Ammon's horn (tissue), 1 donor: ENCODE measurements at places on chromosomes 7 and 10.

- no peak for DNase-seq
Measured at GRCh38 chr10:70759781-70760180, 25.4 kb downstream of the TBATA start.

DNA sequence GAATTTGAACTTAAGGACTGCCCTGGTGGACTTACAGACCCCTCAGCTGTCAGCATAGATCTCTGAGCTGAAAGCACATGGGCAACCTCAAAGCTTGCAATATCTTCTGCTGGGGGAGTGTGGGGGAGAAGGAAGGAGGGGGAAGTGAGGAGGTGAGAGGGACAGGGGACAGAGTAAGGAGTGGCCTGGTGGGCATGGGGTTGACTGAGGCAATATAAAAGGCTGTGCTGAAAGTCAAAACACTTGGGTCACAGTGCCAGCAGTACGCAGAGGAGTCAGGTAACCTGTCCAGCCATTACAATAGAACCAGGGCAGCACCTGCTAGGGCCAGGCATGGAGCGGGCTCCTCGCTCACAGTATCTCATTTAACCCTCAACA is 43.2 kb downstream of the PPP1R3C start:
- no peak for DNase-seq

- DNase-seq = no peak
Measured at GRCh38 chr7:92725161-92725925, 111.0 kb downstream of the CDK6 start.

GRCh38 chr10:35789996-35790395 is 147.9 kb upstream of the FZD8 start:
- DNase-seq = no peak

DNA sequence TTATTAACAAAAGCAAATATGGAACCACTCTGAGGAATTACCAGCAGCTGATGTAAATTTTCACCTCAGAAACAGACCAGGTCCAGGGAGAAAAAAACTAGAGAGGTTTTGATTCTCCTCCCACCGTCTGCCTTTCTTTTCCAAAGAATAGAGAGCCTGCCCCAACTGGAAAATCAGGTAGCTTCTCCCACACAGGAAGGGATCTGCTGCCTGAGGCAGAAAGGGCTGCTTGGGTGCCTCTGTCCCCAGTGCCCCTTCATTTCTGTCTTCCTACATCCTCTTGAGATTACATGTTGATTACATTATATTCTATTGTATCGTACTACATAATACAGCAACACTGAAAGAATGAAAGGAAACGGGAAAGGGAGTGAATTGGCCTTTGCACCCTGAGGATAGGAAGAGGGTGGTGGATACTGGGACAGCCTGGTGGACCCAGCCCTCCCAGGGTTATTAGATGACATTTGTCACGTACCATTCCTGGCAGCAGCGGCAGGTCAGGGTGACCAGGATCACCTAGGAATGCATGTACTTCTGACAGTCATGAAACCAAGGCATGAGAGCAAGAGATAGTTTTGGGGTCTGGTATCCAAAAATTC is 8.9 kb downstream of the ST8SIA6 start:
- no peak for DNase-seq

- DNase-seq = no peak
Measured at GRCh38 chr7:17036584-17036983, 154.8 kb upstream of the AGR3 start.

DNA sequence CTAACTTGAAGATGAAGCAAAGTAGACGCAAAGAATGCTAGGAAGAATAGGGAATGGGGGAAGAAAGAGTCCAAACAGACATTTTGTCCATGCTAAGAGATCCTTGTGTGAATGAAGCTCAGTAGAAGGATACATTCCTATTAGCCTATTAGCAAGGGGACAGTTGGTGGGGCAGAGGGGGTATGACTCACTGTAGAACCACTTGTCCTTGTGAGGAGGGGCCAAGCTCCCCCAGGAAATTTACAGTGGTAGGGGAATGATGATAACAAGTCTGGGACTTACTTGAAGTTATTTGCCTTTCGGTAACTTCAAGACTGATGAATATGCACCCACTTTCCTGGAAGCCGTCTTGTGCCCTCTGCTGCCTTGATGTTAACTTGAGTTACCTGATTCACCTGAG is 17.2 kb upstream of the SYPL1 start:
- no peak for DNase-seq

DNA sequence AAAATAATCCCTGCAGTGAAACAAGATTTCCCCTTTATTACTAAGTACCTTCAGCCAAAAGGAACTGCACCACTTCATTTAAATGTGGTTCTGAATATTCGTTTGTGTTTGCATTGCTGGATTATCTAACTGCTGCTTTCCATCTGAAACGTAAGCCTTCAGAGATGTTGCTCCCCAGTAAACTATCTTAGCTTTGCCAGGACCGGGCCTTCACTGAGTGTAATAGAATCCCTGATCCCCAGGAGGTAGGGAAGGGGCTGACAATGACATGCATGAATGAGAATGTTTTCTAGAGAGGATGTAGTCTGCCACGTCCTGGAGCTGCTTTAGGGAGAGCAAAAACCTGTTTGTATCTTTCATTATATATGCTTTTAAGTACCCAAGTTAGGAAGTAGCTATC is 19.5 kb upstream of the INSYN2A start:
- DNase-seq = no peak

DNA sequence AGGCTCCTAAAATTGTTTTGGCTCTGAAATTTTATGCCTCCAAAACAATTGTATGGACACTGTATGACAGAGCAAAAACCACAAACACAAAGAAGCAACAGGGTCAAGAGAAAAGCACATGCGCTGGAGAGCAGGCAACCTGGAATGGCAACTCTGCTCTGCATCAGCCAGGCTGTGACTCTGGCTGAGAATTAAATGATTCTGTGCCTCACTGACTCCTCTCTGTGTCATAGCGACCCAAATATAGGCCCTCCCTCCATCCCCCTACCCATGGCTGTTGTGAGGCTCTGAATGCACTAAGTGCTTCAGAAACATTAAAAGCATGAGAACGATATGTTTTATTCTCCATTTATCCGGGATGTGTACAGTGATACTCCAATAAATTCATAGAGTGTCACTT is 24.9 kb upstream of the NEBL start:
- DNase-seq = no peak

- DNase-seq = peak; percentile 59
Measured at GRCh38 chr7:6392712-6393666, 54.8 kb downstream of the DAGLB start.

- no peak for DNase-seq
Measured at GRCh38 chr10:88401671-88402347, 181.3 kb downstream of the RNLS start.

GRCh38 chr7:73521636-73522104 is 423 bp downstream of the BAZ1B start:
- DNase-seq = no peak

- DNase-seq = no peak
Measured at GRCh38 chr10:65793738-65794425, 1132.0 kb upstream of the LRRTM3 start.

DNA sequence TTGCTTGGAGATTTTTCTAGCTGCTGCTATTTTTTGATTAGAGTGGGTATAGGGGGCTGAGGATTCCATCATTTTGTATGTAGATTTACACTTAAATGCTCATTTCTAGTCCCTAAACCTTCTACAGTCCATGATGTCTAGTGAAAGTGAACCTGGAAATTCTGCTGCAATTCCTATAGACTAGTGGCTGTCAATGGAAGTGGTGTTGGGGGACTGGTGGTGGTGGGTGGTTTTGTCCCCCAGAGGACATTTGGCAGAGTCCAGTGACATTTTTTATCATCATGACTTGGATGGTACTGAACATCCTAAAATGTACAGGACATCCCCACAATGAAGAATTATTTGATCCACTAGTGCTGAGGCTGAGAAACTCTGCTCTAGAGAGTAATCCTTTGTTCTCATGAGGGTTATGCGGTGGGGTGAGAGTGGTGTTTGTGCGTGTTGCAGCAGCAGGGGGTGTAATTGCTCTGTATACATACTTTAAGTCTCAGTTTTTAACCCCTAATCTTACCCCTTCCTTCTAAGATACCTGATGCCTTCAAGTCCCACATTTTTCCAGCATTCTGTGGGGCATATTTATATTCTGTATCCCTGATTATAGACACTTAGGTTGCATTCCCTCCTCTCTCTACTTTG is 35.0 kb downstream of the KIF11 start:
- no peak for DNase-seq

DNA sequence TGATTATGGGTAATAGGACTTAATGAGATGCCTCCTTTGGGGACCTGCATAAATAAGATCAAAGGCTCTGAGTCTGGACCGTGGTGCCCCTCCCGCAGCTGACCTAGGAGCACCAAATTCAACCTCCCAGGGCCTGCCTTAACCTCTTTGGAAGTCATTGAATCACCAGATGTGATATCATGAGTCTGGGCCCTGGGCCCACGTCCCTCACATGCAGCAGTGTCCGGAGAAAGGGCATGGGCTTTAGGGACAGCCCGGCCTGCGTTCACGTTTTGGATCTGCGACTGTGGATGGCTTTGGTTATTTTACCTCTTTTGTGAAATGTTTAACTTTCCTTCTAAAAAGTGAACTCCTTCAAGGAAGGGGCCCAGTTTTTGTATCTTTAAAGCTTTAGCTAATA is 220.0 kb upstream of the KLF6 start:
- no peak for DNase-seq

DNA sequence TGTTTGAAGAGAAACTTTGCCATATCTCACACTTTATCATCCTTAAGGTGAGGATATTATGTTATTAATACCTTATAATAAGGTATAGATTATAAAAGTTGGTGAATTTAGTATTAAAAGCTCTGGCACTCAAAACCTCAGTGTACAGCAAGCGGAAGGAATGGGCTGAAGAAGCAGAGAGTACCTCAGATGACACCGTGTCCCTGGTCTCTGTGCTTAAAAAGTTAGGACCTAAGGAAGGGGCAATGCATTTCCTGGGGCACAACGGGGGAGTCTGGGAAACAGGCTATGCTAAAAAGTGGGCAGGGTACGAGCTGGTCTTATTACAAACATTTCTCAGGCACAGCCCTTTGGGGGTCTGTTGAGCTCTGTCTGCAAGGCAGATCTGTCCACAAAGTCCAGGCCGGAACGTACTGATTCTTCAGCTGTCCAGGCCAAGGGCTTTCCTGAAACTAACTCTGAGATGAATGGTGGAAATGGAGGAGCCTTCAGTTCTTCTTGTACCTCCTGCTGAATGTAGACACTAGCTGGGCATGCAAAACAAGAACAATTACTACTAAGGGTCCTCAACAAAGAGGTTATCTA is 202.7 kb downstream of the POM121L12 start:
- DNase-seq = no peak

DNA sequence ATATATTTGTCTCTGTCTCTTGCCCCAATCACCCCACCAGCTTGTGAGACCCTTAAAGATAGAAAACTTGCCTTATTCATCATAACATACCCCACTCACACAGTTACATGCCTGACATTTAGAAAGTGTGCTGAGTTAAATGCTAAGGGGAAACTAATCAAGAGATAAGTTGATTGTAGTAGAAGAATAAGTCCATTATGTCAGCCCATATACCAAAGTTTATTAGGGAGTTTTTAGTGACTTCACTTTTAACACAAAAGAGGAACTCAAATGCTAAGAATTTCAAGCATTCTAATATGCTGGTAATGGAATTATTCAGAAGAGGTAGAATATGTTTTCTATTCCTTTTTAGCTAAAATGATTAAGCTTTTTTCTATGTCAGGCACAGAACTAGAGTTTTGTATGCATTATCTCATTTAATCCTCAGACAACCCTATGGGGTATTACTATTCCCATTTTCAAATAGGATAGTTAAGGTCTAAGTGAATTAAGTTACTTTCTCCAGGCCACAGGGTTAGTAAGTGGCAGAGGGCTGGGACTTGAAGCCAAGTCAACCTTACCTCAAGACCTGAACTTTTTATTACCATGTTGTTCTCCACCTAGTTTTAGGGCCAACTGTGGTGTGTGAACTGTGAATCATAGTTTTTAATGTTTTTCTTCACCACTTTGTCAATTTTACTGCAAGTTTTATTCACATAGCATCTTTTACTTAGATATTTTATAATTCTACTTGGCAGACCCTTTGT is 19.6 kb downstream of the ASAH2 start:
- DNase-seq = no peak

DNA sequence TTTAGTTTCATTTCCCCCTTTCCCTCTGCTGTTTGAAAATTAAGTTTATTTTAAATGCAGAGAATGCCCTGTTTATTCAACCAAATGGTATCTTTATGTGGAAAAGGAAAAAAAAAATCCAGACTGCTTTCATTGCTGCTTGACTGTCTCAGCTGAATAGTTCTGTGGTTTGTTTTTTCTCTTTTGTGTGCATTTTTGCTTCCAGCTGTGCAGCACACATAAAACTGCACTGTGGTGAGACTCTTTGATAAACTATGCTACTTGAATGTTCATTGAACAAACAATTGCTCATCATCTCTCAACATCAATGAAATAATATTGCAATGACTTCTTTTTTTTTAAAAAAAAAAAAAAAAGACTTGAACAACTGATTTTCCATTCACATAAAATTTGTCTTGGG is 78.6 kb upstream of the GLI3 start:
- DNase-seq = no peak

DNA sequence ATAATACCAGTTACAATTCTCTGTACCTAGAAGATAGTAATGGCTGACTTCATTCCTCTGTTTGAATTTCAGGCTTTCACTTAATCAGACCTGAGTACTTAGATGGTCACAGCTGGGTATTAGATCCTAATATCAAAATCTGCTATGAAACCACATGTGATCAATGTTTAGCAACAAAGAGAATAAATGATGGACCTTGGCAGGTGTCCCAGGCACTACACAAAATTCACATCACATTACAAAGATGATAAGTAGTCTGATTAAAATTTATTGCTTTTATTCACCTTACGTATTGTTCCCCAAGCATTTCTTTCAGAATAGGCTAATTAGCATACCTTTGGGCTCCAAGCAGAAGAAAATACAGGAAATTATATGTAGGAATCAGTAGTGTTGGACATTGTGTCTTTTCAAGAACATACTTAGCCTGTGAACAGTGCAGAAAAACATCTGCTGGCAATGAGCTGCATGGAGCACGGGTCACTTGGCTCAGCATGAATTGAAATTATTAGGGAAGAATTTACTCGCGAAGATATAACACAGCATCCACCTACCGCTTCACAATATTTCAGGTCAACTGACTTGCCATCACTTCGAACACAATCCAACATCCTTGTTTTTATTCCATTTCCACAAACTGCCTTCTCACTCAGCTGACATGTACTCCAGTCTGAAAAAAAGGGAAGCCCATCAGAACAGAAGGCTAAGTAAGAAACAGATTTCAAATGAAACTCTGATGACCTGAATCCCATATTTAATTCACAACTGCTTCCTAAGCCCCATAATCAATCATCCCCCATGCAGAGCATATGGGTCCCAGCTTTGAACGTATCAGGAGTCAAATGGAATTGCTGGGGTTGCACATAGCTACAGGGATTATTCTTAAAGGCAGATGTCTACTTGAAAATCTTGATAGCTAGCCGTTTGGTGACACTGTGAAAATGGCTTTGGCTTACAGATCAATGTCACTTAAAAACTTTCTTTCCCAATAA is 421.0 kb downstream of the THSD7A start:
- DNase-seq = no peak

DNA sequence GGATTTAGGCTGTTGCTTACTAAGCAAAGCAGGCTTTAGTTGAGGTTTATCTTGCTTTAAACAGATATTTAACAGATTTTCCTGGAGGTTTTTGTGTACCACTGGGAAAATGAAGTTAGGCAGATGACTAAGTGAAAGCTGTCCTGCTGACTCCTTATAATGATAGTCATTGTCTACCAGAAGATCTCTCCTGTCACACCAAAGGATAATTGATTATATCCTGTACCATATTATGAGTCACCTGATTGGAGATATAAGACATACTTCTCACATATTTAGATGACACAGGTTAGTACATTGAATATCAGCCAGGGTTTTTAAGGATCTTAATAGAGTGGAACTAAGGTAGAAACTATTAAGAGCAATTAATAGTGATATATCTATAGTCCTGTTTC is 68.4 kb downstream of the PTEN start:
- no peak for DNase-seq
